ENCODE measurements at places on chromosomes 4 and X.

- peak; percentile 81 for DNase-seq
These were observed 105.4 kb upstream of the TBC1D9 start for GRCh38 chr4:140861359-140862176.

DNA sequence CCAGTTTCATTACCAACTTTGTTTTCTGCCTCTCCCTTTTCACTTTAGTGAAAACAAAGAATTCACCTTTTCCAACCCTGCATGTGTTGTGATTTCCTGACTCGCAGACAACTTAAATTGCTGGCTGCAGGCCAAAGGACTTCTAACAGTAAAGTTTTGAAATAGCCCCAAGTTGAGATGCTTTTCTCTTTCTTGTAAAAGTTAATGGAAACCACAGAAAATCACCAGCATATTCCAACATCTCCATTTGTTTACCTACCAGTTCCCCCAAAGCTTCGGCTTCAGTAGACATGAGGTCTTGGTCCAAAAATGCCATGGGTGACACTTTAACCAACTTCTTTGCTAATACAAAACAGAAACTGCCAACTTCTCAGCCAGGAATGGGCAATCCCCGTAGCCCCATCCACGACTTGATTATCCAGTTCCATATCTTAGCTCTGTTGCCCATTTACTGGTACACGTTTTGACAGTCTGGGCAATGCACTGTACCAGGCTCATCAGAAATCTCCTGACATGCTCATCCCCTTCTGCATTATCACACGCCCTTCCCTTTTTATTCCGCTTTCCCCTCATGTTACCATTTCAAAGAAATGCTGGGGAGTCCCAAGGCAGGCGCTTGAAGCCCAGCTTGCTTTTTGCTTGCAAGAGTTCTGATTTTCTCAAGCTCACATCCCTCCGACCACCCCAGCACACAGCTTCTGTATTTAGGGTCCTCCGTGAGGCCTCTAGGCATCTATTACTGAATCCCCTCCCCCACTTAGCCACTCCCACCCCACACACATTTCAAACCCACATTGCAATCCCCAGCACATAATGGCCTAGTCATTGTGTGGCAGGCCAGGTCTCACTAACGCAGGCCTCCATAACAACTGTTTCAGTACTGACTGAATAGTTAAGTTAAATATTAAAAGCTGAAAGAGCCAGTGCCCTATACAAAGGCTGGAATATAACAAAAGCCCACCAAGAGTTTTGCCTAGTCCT is 137.9 kb upstream of the S100G start:
- peak; percentile 53 for DNase-seq

DNA sequence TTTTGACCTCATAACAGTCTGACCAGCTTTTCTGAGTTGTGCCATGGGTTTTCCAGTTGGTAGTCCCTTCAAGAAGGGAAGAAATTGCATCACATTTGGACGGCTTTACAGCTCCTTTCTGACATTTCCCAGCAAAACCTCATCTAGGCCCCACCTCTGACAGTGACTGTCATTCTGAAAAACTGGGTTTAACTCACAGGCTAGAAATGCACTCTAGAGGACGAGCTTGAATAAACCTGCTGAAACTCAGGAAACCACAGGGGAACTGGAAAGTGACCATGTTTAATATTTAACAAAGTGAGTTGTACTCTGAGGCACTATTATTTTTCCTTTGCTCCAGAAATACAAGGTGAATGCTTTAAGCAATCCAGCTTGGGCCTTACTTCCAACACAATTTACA is 434.3 kb upstream of the RASGEF1B start:
- DNase-seq: no peak

DNA sequence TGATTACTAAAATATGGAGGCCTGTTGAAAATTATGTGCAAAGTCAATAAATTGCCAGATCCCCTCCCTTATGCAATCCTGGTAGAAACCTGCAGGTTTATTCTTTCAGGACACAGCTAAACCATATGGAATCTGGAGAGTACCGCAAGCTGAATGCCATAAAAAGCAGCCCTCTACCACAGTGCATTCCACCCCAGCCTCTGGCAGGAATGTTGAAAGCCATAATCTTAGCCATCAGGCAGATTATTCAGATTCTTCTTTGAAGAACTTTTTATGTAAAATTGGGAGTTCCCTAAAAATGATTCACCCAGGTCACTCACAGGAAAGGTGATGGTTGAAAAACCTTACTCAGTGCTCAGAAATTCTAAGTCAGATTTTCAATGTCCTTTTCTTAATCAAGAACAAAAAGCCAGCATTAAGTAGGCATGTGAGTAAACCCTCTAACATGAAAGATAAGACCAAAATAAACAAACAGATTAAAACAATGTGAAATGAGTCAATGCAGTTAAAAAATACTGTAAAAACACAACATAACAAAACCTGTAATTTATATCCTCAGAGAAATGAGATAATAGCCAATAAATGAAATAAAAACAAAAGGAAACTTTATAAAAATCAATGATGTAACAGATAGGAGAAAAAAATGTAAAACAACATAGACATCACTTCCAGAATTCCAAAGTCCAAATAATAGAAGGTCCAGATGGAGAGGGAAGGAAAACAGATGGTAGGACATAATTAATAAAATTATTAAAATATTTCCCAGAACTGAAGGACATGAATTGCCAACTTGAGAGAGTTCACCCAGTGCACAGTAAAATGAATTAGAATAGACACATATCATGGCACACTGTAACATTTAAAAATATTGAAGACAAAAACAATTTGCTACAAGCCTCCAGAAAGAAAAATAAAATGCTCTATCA is 226.9 kb downstream of the FSTL5 start:
- DNase-seq: peak; percentile 44

DNA sequence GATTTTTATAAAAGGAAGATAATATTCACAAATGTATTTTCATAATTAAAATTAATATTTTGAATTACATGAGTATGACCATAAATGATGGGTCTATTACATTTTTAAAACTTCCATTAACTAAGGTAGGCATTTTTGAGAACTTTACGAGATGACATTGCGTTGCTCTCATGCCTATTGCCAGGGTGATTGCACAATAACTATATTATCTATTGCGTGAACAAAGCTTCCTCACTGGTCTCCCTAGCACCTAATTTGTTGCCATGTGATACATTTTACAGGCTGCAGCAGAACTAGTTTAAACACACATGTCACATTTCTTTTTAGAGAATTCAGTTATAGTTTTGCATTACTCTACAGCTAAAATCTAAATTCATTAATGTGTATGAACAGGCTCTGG is 289.7 kb upstream of the GRID2 start:
- DNase-seq: no peak

GRCh38 chrX:135463937-135464336 is 42.2 kb downstream of the SMIM10L2A start:
- DNase-seq: no peak

- DNase-seq: no peak
These were observed 5.0 kb upstream of the PPID start for GRCh38 chr4:158728236-158728635.

- no peak for DNase-seq
These were observed 20.4 kb downstream of the UVSSA start for GRCh38 chr4:1367230-1367935.

GRCh38 chrX:109537324-109537665 is 651 bp downstream of the NXT2 start:
- no peak for DNase-seq

- DNase-seq: peak; percentile 59
These were observed 45.1 kb downstream of the PRPS1 start for GRCh38 chrX:107673431-107673830.

GRCh38 chr4:102849579-102850104 is 19.1 kb upstream of the CISD2 start:
- DNase-seq: no peak

GRCh38 chrX:113644426-113644825 is 803.8 kb upstream of the AMOT start:
- DNase-seq: no peak

DNA sequence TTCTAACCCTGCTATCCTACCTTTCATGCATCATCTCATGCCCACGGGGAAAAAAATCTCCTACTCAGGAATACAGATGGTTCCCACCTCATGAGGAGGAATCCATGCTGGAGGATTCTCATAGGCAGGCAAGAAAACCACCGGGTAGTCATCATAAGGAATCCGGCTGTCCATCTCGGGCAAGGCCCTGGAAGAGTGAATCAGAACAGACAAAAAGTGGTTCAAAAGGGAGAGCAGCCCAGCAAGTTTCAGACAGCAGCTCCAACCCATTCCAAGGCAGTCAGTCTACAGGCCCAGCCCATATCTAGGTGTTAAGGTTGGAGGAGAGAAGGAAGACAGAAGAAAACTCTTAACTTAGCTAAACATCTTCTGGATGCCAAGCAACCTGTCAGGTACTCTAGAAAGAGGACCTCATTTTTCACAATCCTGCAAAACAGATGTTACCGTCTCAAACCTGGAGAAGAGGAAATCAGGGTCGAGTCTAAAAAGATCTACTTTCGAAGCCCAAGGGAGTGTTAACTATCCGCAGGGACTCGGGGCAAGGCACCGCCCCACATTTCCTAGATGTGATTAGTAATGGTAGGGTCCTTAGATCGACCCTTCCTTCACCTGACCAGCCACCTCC is 447 bp downstream of the PDZD11 start:
- no peak for DNase-seq

- DNase-seq: no peak
These were observed 48.8 kb upstream of the MAN2B2 start for GRCh38 chr4:6526156-6526555.

- no peak for DNase-seq
These were observed 25.6 kb downstream of the RPA4 start for GRCh38 chrX:96909291-96909690.

DNA sequence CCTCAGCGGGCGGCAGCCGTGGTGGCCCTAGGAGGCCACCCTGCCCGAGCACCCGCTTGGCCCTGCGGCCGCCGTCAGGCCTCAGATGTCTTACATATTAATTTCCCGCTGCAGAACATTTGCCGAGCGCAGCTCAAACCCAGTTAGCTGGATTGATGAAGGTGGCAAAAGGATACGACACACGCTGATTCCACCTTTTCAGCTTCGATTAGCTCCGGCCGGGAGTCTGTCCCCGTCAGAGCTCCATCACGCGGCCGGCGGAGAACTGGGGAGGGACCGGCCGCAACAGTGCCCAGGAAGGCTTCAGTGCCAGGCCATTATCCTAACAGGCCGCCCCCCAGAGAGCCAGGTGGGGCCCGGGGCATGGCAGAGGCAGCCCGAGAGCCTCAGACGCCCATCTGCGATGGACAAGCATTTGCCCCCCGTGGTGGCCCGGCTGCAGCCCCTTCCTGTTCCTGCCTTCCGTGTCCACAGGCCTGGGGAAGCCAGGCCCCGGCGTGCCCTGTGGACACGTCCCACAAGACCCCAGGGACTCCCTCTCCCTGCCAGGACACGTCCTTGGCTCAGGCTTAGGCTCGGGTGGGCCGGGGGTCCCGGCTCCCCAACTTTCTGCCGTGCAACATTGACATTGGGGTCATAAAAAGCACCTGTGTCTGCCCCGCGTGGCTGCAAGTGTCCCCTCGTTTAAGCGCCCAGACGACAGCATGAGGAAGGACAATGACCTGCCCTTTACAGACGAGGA is 133.8 kb upstream of the NKX1-1 start:
- DNase-seq: no peak

DNA sequence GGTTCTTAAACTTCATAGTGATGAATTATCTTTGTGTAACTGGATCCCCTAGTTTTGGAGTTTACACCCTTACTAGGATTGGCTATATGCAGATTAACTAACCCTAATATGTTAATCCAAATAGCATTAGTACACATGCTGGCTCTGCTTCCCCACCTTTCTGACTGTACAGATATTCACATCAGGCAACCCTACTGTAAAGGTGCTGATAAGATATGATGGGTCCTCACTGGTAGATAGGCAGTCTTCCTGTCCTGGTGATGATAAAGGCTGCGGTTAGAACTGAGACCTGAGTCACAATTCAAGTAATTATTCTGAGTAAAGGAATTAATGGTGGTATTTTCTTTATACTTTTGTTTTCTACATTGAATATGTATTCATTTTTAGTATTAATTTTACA is 118.6 kb downstream of the COL4A5 start:
- DNase-seq: no peak

- DNase-seq: no peak
These were observed 81.6 kb upstream of the USP9X start for GRCh38 chrX:41003506-41004270.

DNA sequence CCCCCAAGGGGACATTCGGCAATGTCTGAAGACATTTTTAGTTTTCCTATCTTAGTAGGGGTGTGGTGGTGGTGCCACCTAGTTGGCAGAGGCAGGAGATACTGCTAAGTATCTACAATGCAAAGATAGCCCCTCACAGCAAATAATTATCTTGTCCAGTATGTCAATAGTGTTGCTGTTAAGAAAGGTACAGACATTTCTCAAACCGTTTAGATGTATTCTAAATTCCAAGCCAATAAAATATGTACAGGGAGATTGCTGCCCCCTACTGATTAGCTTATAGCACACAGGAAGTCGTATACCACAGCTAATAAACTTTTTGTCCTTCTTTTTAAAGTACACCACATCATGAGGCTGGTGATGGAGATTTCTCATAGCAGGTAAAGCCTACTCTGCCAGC is 260.5 kb downstream of the TMA16 start:
- DNase-seq: no peak

DNA sequence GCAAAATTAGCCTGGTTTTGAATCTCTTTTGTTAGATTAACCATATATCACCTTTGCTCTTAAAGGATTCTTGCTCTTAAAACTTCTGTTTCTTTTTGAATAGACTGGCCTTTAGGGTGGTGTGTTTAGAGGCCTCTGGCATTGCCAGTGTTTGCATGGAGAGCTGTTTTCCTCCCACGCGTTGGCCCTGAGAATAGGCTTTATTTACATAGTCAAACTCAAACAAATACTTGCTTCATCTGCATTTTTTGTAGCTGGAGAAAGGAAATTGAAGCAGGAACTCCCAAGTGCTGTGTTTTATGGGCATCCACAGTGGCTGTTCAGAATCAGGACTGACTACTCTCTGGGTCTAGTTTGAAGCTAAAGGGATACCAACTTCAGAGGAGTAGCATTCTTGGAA is 2.7 kb downstream of the SHROOM2 start:
- no peak for DNase-seq

- no peak for DNase-seq
These were observed 684.9 kb upstream of the MAGEB2 start for GRCh38 chrX:29530501-29530900.

DNA sequence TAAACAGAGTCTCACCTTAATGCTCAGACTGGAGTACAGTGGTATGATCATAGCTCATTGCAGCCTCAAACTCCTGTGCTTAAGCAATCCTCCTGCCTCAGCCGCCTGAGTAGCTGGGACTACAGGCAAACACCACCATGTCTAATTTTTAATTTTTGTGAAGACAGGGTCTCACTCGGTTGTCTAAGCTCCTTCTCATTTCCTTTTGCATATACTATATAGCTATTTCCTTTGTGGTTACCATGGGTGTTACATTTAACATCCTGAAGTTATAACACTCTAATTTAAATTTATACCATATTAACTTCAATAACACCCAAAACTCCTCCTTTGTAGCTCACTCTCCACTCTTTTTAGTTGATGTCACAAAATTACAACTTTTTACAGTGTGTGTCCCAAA is 114.3 kb downstream of the DCK start:
- DNase-seq: no peak

GRCh38 chr4:163269869-163270268 is 62.5 kb downstream of the NPY1R start:
- DNase-seq: peak; percentile 57

GRCh38 chr4:140256335-140256734 is 102.4 kb upstream of the MAML3 start:
- DNase-seq: peak; percentile 68
